ENCODE measurements at places on chromosomes 7 and 10.

DNA sequence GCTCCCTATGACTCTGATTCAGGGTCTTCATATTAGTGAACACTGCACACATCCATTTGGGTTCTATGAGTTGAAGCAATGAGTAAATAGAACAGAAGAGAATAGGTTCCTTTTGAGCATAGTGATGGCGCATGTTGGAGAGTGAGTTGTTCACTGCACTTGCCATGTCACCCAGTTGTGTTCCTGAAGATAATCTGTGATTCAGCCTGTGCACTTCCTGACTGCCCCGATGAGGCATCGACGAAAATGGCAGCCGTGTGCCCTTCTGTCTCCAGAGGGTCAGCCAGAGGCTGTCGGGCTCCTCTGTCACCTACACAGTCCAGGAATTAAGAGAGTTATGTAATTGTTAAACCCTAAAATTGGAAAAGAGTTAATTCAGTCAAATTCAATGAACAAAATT is 94.7 kb downstream of the GALNT11 start:
- no peak for DNase-seq

- no peak for DNase-seq
Measured at GRCh38 chr10:79002336-79002735, 66.4 kb upstream of the ZMIZ1 start.

DNA sequence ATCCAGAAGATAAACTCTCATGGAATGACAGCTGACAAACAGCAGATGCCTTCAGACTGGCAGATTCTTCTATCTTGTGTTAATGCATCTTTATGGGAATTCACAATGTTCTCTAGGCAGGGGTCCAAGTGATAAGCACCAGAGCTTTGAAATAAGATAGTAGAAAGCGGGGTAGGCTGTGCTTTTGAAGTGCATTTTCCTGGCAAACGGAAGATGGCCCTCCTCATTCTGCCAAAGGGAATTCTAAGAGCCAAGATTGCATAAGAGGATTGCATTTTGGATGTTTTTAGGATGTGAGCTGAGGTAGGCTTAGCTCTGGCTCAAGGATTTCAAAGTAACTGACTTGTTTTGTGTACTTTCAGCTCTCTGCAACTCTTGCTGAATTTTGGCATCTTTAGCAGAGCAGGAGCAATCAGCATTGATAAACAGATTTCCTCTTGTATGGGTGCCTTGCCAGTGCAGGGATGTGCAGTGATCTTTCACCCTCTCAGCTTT is 298.5 kb upstream of the KLF6 start:
- no peak for DNase-seq

DNA sequence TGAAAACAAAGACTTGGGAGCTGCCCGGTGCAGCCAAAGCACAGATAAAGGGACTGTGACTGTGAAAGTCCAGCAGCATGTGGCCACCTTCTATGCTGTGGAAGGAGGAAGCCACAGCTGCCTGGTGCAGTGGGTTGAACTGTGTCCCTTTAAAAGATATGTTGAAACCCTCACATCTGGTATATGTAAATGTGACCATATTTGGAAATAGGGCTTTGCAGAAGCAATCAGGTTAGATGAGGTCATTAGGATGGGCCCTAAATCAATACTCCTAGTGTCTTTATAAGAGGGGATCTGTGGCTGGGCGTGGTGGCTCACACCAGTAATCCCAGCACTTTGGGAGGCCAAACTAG is 136.9 kb downstream of the GLI3 start:
- DNase-seq: no peak

DNA sequence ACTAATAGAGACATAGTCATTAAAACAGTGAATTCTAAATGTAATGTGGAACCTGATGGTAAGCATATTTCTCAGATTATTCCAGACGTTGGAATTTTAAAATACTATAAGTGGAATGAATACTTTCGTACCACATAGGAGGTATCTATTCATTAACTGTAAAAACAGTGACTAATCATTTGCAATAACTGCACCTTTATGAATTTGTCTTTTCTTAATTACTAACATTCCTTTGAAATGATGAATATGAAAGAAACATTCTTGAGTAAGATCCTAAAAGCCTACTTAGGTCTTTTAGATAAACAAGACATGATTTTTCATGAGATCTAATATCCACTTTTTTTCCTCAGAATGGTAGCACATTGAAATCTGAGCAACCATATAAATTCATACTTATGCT is 549.0 kb upstream of the LRRN3 start:
- DNase-seq: no peak

GRCh38 chr10:83965473-83965872 is 173.8 kb upstream of the GHITM start:
- DNase-seq: no peak

- DNase-seq: no peak
Measured at GRCh38 chr7:152074673-152075072, 49.2 kb downstream of the GALNT11 start.

- no peak for DNase-seq
Measured at GRCh38 chr10:30125496-30125895, 66.1 kb upstream of the JCAD start.

DNA sequence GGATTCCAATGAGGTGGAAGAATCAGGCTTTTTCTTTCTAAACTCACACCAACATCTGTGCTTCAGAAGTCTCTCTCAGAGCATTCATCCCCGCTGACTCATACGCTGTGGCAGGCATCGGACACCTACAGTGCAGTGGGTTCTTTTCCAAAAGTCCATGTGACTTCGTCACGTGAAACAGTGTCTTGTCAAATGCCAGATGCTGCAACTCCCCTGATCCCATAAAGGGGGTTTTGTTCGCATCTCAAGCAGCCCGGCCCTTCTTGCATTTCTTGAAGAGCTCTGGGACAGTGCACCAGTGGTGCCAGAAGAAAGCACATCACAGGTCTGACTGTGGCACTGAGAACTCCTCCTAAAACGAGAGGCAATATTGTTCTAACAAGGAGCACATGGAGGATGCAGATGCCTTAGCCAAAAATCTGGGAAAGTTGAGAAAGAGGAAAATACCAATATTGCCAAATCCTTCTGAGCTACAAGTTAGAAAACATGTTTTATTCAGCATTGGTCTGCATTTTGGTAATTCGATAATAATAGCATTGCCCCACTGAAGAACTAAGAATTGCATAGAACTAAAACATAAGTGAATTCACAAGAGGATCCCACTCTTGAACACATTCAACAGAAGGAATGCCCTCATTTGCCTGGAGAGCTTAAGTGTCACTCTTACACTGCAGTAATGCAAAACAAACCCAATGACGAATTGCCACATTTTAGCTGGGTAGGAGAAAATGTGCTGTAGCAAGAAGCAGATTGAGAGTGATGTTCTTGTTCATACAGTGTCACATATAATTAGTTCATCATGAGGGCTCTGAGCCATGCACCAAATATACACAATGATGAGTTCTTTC is 204.4 kb downstream of the CXCL12 start:
- no peak for DNase-seq

- no peak for DNase-seq
Measured at GRCh38 chr7:21754963-21755362, 190.7 kb downstream of the CDCA7L start.

GRCh38 chr7:103097041-103097440 is 22.1 kb downstream of the ARMC10 start:
- no peak for DNase-seq

GRCh38 chr10:69646185-69647060 is 16.4 kb downstream of the FAM241B start:
- no peak for DNase-seq

GRCh38 chr7:106618480-106618879 is 42.5 kb downstream of the CCDC71L start:
- no peak for DNase-seq

- no peak for DNase-seq
Measured at GRCh38 chr7:136131304-136131630, 154.1 kb upstream of the MTPN start.

GRCh38 chr10:100327007-100327717 is 2.9 kb downstream of the PKD2L1 start:
- no peak for DNase-seq

DNA sequence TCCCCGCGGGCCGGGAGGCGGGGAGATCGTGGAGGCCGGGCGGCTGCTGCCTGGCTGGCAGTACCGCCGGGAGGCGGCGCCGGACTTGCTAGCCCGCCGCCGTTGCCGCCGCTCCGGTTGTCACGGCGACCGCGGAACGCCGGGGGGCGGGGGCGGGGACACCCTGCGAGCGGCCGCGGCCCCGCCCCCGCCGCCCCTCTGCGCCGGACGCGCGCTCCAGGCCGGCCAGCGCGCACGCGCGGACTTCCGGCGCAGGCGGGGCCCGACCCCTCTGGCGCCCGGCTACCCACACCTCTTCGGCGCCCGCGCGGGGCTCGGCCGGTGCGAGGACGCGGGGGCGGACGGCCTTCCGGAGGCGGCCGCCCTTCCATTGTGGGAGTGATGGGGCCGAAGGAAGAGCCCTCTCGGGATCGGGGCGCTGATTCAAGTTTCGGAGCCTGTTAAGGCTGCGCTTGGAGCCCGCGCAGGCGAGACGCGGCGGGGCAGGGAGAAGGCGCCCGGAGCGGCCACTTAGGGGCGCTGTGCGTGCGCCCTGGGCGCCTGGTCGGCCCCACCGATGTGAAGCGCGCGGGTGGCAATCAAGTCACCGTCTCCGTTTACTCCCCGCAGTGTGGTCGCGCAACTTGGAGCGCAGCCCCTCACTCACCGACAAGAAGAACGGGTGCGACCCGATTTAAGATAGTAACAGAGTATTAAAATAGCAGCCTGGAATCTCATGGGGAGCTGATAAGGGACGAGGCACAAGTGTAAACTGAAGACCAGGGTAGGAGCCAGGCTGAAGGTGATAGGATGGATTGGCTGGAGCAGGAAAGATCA is 449 bp upstream of the DPY19L1 start:
- peak; percentile 95 for DNase-seq

DNA sequence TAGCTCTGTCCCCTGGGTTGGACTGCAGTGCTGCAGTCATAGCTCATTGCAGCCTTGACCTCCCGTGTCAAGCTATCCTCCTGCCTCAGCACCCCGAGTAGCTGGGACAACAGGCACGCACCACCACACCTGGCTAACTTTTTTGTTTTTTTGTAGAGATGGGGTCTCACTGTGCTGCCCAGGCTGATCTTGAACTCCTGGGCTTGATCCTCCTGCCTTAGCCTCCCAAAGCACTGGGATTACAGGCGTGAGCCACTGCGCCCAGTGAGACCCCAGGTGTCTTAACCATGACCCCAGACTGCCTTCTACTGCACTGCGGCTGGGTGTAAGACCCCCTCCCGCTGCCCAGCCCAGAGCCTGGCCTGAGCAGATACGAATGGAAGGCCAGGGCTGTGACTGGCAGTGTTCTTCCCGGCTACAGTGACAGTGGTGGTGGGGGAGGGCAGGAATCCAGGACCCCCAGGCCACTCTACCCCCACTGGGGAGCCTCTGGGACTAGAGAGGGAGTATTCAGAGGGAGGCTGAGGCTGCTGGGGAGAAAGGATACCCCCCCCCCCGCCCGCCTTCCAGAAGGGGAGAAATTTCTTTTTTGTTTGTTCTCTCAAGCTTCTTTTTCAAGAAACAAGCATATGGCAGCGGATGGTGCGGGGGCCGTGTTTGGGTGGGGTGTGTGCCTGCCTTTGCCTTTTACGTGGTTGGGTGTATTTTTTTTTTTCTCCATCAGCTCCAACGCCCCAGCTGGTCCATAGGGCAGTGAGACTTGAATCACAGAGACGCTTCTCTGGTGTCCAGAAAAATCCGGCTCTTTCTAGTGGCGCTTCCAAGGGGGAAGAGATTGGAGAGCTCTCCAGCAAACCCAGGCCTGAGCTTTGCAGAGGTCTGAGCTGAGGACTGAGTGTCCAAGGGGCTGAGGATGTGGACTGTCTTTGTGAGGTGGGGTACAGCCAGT is 36.6 kb downstream of the GTF2IRD1 start:
- no peak for DNase-seq

GRCh38 chr7:1314908-1315450 is 82.3 kb downstream of the UNCX start:
- no peak for DNase-seq

DNA sequence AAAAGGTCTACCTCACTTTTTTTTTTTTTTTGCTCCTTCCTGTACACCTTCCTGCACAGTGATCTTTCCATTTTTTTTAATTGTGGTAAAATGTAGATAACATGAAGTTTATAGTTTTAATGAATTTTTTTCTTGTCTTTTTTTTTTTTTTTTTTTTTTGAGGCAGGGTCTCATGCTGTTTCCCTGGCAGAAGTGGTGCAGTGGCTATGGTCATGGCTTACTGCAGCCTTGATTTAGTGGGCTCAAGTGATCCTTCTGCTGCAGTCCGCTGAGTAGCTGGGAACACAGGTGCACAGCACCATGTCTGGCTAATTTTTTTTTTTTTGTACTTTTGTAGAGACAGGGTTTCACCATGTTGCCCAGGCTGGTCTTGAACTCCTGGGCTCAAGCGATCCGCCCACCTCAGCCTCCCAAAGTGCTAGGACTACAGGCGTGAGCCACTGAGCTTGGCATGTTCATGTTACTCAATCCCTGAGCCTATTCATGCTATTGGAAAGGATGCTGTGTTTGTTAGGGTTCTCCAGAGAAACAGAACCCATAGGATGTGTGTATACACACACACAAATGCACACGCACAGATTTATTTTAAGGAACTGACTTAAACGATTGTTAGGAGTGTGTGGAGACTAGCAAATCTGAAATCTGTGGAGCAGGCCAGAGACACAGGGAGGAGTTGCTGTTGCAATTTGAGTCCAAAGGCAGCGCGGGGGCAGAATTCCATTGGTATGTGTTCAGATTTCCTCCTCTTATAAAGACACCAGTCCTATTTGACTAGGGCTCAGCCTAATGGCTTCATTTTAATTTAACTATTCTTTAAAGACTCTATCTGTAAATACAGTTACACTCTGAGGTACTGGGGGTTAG is 29.1 kb downstream of the GALNT11 start:
- no peak for DNase-seq

- peak; percentile 80 for DNase-seq
Measured at GRCh38 chr7:132400561-132401142, 175.6 kb downstream of the PLXNA4 start.

- DNase-seq: no peak
Measured at GRCh38 chr10:62842983-62843382, 26.8 kb upstream of the EGR2 start.

- DNase-seq: no peak
Measured at GRCh38 chr7:28182071-28182471, 1.5 kb upstream of the JAZF1 start.

DNA sequence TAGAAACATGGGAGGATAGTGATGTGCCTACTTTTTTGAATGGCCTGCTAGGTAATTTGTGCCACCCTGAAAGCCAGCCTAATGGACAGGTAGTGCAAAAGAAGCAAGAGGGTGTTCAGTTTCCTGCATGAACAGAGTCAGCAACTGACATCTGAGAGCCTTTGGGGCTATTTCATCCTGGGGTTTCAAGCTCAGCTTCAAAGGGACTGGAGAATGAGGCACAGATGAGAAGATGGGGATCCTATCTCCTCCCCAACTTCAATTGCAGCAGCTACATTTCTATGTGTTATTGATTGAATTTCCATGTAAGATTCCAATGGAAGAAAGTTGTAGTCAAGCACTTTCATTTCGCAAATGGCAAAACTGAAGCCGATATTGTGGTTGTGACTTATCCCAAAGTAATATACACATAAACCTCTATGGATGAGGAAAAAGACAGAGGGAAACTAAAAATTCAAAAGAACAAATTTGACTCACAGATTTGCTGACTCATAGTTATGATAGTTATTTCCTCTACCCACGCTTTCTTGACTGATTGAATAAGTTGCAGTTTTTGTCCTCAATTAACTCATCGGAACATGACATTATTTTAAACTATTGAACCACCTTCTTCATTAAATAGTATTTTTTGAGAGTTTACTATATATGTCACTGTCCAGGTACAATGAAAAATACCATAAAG is 42.6 kb upstream of the NRP1 start:
- no peak for DNase-seq

Data from large intestine (tissue), 12 donors.